ENCODE measurements at places on chromosomes 7 and 10.

DNA sequence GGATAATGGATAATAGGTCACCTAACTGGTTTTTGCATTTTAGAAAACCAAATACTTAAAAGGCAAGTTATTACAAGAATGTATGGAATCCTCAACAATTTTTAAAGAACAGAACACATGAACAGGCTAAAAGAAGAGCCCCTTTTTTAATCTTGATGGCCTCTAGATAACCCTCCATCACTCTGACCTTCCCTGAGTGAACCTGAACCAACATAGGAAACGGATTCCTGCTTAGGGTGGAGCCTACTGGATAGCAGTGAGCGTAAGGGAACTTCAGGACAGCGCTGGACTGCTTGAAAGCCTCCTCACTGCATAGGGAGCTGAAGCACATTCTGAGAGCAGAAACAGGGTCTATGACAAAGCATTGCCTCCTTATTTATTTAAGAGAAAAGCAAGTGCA lies 20.5 kb downstream of the TRPV5 start:
- DNase-seq: no peak

GRCh38 chr7:75638594-75639070 lies 100.1 kb downstream of the HIP1 start:
- DNase-seq: no peak

DNA sequence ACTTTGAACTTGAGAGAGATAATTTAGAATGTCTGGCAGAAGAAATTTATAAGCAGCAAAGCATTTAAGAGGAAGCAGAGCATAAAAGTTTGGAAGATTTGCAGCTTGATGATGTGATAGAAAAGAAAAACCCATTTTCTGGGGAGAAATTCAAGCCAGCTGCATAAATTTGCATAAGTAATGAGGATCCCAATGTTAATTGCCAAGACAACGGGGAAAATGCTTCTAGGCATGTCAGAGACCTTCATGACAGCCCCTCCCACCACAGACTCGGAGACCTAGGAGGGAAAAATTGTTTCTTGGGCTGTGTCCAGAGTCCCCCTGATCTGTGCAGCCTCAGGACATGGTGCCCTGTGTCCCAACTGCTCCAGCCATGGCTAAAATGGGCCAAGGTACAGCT lies 263.6 kb upstream of the POT1 start:
- DNase-seq: no peak

DNA sequence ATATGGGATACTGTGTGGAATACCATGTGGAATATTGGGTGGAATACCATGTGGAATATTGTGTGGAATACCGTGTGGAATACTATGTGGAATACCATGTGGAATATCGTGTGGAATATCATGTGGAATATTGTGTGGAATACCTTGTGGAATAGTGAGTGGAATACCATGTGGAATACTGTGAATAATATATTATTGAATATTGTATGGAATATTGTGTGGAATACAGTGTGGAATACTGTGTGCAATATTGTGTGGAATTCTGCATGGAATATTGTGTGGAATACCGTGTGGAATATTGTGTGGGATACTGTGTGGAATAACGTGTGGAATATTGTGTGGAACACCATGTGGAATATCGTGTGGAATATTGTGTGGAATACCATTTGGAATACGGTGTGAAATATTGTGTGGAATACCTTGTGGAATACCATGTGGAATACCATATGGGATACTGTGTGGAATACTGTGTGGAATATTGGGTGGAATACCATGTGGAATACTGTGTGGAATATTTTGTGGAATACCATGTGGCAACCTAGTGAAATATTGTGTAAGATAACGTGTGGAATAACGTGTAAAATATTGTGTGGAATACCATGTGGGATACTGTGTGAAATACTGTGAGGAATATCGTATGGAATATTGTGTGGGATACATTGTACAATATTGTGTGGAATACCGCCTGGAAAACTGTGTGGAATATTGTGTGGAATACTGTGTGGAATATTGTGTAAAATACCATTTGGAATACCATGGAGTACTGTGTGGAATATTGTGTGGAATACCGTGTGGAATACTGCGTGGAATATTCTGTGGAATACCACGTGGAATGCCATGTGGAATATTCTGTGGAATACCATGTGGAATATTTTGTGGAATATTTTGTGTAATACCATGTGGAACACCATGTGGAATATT lies 133.9 kb upstream of the CHST15 start:
- no peak for DNase-seq

- no peak for DNase-seq
Measured at GRCh38 chr10:79079490-79080355, 11.0 kb downstream of the ZMIZ1 start.

- no peak for DNase-seq
Measured at GRCh38 chr7:125450749-125451148, 521.1 kb upstream of the POT1 start.

- no peak for DNase-seq
Measured at GRCh38 chr10:132848951-132849545, 63.1 kb upstream of the NKX6-2 start.

- DNase-seq: no peak
Measured at GRCh38 chr7:137790828-137791227, 55.9 kb downstream of the DGKI start.

All from hematopoietic multipotent progenitor cell treated with erythropoietin and hydrocortisone succinate and interleukin-3 and kit ligand, for 8 days (in vitro differentiated cells).